Dermis microvascular lymphatic vessel endothelial cell (primary cell): ENCODE measurements at places on chromosomes 1 and 21.

DNA sequence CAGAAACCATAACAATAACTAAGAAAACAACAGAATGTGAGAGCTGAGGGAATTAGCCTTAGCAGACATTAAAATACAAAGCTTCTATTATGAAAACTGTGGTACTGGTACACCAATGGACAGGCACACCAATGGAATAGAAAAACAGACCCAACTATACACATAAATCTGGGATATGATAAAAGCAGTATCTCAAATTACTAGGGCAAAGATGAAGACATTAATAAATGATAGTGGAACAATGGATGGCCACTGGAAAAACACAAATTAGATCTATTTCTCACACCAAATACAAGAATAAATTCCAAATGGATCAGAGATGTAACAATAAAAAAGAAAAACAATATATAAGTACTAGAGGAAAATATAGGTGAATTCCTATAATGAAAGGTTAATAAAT is 65.4 kb upstream of the SLFNL1 start:
- no peak for DNase-seq

GRCh38 chr1:212620293-212620692 is 11.7 kb downstream of the ATF3 start:
- no peak for DNase-seq

- DNase-seq: no peak
Observed at GRCh38 chr1:12343823-12344487, 114.1 kb downstream of the VPS13D start.

DNA sequence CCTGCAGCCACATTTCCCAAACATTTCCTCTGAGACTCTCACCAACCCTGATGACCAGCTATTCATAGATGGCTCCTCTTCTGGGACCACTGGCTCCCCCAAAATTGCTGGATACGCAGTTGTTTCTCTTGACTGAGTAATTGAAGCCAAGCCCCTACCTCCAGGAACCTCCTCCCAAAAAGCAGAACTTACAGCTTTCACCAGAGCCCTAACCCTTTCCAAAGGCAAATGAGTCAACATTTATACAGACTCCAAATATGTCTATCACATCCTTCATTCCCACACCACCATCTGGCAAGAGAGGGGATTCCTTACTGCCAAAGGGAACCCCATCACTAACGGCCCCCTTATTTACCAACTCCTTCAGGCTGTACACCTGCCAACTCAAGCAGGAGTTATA is 20.3 kb upstream of the CA6 start:
- no peak for DNase-seq

DNA sequence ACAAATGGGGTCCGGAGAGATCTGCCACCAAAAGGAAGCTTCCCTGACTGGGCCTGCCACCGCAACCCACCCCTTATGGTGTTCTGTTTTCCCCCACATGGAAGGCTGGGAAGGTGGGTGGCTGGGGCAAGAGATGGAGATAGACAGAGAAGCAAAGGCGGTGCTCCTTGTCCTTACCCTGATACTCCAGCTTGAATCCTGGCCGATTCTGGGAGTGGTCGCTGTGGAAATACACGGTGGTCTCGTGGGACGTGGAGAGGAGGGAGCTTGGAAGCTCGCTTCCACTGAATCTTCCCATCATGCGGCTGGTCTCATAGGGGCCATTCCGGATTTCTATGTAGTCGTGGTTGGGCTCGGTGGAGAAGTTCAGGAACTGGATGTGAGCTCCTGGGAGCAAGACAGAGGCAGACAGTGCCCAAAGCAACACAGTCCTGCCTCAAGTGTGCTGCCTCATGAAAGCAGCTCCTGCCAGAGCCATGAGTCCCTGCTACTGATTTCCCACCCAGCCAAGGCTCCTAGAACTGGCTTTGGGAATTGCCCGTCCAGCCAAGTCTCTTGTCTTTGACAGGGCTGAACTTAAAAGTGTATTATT is 138.5 kb downstream of the ZSCAN20 start:
- no peak for DNase-seq

GRCh38 chr1:51576085-51576444 is 40.8 kb upstream of the OSBPL9 start:
- DNase-seq: no peak

DNA sequence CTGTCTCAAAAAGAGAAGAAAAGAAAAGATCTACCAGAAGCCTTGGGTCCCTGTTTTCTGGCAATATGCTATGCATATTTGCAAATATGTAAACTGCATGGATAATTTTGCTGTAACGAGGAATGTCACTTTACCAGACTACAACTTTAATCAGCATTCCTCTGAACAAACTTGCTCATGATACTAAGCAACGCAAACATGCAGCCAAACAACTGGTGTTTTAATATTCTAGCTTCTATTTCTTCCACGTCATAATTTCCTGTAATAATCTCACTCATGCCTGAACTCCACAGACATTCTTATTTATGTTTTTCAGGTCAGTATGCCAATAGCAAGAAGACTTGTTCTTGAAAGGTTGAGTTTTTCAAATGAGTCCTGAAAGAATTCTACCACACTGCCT is 114.1 kb downstream of the SIM2 start:
- DNase-seq: peak; percentile 46

DNA sequence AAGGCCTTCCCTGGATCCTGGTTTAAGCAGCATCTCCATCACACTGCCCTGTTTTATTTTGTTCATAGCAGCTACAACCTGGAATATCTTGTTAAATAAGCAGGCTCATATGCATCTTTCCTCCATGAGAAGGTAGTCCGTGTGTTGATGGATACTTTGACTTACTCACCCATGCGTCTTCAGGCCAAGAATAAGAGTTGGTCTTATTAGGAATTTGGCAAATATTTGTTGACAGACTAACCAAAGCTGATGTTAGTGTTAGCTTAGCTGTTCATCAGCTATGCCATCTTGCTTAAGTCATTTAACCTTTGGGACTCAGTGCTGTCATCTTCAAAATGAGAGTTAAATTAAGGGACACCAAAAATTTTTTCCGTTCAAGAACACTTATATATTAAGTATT is 59.2 kb downstream of the SASS6 start:
- no peak for DNase-seq

DNA sequence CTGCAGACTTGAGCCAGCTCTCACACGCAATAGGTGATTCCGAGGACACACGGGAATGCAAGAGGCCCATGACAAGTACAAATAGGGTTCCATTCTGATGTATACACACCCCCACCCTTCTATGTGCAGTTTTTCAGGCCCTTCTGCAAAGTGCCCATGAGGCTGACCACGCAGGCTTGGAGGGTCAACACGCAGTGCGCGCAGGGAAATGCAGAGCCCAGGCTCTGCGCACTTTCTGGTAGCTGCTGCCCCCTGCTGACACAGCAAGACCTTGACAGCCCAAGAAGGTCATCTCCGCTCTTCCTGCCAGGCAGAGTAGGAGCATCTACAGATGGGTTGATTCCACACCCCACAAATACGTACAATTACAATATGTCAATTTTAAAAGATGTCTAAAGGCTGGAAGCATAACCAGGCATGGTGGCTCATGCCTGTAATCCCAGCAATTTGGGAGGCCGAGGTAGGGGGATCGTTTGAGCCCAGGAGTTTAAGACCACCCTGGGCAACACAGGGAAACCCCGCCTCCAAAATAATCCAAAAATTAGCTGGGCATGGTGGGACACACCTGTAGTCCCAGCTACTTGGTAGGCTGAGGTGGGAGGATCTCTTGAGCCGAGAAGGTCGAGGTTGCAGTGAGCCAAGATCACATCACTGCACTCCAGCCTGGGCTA is 18.5 kb downstream of the SH3BP5L start:
- peak; percentile 18 for DNase-seq

- peak; percentile 58 for DNase-seq
Observed at GRCh38 chr1:16013220-16013907, 4.5 kb downstream of the HSPB7 start.

GRCh38 chr1:198647055-198647454 is 8.2 kb downstream of the PTPRC start:
- DNase-seq: no peak

GRCh38 chr1:87515781-87516180 is 187.1 kb downstream of the LMO4 start:
- DNase-seq: no peak

DNA sequence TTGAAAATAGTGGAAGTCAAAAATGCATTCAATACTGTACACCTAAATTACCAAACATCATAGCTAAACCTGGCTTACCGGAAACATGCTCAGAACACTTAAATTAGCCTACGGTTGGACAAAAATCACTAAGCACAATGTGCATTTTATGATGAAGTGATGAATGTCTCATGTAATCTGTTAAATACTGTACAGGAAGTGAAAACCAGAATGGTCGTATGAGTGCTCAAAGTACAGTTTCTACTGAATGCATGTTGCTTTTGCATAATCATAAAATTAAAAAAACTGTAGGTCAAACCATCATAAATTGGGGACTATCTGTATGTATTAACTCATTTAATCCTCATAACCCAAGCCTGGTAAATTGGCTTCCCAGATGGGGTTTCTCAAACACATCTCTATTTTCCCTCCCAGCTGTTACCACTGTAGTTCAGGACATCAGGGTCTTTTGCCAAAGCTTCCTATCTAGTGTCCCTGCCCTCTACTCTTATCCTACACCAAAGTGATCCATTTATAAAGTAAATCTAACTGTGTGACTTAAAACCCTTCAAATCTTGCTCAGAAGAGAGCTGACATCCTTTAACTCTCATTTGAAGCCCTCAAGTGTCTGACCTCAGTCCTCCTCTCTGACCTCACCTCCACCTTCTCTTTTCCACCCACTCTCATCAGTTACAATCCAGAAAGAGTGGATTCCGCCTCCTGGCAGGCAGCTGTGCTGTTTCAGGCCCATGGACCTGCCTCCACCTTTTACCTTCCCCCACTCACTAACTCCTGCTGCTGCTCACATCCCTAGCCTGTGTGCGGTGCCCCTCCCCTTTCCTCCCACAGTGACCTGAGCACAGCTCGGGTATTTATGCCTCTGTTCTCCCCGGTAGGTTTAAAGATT is 356.4 kb upstream of the ST6GALNAC5 start:
- no peak for DNase-seq

- no peak for DNase-seq
Observed at GRCh38 chr1:207156095-207156494, 52.1 kb downstream of the C4BPA start.

DNA sequence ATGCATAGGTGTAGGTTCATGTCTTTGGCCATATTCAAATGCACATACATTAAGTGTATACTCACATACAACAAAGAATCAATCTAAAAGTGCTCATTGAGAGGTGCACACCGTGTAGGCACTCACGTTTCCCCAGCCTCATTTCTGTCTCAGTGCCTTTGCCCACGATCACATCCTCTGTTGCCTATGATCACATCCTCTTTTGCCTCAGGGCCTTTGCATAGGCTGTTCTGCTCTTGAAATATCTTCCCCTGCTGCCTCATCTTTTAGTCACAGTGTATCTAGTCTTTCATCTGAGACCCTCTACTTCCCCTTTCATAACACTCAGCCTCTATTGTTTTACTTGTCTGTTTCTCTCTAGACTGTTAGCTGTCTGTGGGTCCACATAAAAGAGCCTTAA is 69.3 kb downstream of the FOXD2 start:
- no peak for DNase-seq

GRCh38 chr1:186943891-186944686 is 115.3 kb downstream of the PLA2G4A start:
- DNase-seq: peak; percentile 90

- no peak for DNase-seq
Observed at GRCh38 chr1:25725482-25725881, 74.5 kb upstream of the SELENON start.

DNA sequence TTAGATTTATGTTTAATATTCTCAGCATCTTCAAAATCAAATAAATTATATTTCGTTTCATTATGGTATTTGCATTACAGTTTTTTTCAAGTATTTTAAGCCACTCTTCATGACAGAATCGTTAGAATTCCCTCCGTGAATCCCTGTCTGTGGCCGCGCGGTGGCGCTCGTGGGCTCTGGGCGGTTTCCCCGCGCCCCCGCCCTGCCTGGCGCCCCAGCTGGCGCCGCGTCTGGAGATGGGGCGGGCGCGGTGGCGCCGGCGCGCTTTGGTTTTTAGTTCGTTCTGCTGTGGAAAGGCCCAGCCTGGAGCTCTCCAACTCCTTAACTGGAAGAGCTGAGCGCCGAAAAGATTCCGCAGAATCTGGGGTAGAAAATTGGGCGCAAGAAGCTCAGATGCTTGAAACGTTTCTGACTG is 25.7 kb downstream of the PRMT2 start:
- DNase-seq: no peak

- no peak for DNase-seq
Observed at GRCh38 chr1:227378181-227378580, 59.9 kb upstream of the CDC42BPA start.

DNA sequence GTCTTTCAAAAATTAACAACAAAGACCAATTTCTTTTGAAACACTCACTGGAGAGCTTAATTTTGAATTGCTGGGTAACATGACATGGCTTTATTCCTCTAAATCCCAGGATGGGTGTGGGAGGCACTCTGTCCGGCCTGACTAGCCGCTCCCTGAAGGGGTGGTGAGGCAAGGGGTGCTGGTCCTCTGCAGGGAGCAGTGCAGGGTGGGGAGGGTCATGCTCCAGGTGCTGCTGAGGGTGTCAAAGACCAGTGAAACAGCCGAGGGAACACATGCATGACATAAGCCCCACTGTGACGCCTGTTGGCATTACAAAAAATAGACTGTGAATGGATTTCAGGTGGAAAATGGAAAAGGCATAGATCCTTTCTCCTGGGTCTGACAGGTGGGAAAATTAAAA is 223.7 kb downstream of the VAV3 start:
- DNase-seq: no peak

DNA sequence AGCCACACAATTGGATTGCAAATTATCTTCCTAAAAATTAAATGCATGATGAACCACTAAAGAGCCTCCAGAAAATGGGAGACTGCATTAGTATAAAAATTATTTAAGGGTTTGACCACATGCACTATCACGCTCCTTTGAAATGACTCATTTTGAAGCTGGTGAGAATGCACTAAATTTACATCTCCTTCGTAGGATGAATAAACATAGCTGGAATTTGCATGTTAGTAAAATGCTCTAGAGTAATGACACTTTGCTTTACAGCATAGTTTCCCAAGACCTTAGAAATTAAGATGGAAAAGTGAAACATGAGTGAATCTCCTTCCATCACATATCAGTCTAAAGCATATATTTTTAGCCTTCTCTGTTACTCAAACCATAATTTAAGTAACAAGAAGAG is 2.4 kb downstream of the PLPPR4 start:
- DNase-seq: no peak

GRCh38 chr21:31908106-31909031 is 35.5 kb downstream of the HUNK start:
- DNase-seq: no peak

- no peak for DNase-seq
Observed at GRCh38 chr1:55568732-55569131, 353.6 kb upstream of the USP24 start.

DNA sequence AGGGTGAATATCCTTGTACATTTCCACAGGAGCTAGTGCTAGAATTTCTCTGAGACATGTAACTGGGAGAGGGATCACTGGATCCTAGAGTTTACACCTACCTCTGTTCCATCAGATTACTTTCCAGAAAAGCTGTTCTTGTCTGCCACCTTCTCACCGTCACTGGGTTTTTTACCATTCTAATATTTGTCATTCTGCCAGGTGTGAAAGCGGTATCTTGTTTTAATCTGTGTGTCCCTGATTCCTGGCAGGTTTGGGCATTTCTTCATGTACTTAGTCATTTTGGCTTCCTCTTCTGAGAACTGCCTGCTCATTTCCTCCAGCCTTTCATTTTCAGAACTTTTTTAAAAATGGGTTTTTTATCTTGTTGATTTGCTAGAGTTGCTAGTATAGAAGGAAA is 5.1 kb downstream of the PMF1 start:
- DNase-seq: no peak
